ENCODE measurements at places on chromosomes 12 and 14. TPM values are rescaled to one million over a fixed set of nuclear protein-coding genes. Genes with fewer than 3 reads are reported as not detected.

SLC4A8 gene
- 1.1 TPM for polyA plus RNA-seq

ANKRD33 gene
- not detected for polyA plus RNA-seq

DNA sequence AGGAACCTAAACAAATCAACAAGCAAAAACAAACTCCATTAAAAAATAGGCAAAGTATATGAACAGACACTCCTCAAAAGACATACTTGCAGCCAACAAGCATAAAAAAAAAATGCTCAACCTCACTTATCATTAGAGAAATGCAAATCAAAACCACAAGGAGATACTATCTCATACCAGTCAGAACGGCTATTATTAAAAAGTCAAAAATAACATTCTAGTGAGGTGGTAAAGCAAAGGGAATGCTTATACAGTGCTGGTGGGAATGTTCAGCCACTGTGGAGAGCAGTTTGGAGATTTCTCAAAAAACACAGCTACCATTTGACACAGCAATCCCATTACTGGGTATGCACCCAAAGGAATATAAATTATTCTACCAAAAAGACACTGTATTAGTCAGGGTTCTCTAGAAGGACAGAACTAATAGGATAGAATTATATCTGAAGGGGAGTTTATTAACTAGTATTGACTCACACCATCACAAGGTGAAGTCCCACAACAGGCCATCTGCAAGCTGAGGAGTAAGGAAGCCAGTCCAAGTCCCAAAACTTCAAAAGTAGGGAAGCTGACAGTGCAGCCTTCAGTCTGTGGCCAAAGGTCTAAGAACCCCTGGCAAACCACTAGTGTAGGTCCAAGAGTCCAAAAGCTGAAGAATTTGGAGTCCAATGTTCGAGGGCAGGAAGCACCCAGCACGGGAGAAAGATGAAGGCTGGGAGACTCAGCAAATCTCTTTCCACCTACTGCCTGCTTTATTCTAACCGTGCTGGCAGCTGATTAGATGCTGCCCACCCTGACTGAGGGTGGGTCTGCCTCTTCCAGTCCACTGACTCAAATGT lies 101.6 kb upstream of the KRAS start:
- DNase-seq, result no peak

GRCh38 chr14:71232506-71232905 lies 325.2 kb downstream of the PCNX1 start:
- DNase-seq, result no peak

DNA sequence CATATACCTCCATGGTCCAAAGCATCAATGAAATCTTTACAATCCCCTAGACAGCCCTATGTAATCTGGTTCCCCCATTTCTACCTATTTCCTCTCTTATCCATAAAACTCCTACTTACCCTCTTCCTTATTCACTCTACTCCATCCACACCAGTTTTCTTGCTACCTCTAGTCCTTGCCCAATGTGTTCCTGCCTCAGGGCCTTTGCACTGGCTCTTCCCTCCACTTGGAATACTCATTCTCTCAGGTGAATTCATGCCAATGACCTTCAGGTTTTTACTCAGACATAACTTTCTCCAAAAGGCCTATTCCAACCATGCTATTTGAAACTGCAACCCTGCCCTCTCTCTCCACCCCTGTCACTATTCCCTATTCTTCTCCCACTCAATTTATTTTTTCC lies 138.7 kb upstream of the KRR1 start:
- DNase-seq, result no peak

GRCh38 chr12:89538897-89539296 lies 13.1 kb upstream of the POC1B start:
- DNase-seq, result no peak

- peak; percentile 54 for DNase-seq
These were observed 6.1 kb downstream of the FAM186A start for GRCh38 chr12:50390316-50390741.

- DNase-seq, result peak; percentile 35
These were observed 5.7 kb upstream of the KLRK1 start for GRCh38 chr12:10395390-10395998.

GRCh38 chr14:47366006-47366405 lies 309.4 kb downstream of the MDGA2 start:
- DNase-seq, result no peak

DNA sequence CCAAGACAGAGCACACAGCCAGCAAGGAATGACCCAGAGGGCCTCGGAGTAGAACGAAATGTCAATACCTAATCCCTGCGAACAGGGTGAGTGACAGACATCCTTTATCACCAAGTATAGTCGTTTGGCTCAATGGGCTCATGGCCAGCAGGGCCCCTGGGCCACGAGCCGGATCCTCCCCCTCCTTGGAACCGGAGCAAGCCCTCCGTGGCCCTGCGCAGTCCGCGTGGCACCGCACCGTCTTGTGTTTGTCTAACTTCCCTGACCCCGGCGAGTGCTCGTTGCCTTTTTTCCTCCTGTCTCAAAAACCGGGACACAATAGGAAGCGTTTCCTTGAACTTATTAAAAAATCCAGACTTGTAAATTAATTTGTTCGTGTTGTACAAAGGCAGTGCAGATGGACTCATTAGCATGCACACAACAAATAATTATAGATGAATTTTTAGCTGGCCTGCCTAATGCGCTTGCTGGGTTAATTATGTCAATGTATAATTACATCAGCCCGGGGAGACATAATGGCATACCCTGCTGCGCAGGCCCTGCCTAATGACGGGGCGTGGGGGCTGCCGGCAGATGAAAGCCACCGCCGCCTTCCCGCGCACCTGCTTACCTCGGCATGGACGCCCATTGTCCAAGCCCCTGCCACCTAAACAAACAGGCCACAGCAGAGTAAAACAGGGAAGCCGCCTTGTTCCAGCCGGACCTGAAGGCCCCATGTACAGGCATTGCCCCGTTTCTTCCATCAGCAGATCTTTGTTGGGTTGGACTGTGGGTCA lies 81.6 kb downstream of the PHETA1 start:
- no peak for DNase-seq

Data from keratinocyte (primary cell).